ENCODE measurements at places on chromosomes 2 and 18.

GRCh38 chr2:136230464-136230863, 112.5 kb upstream of the CXCR4 start:
- DNase-seq, result no peak

- DNase-seq, result peak; percentile 0
Measured at GRCh38 chr2:166494140-166494624, at the start of gene SCN7A. Gene SCN7A, minus strand, starts transcription at chr2:166494249. Its CDS starts 16,553 bp downstream, at chr2:166477696.

GRCh38 chr18:59535055-59535454, 162.2 kb downstream of the CCBE1 start:
- DNase-seq, result no peak

- no peak for DNase-seq
Measured at GRCh38 chr18:36315736-36316135, 18.2 kb downstream of the FHOD3 start.

GRCh38 chr2:22406625-22407024, 978.4 kb upstream of the KLHL29 start:
- DNase-seq, result no peak

- DNase-seq, result no peak
Measured at GRCh38 chr18:44331656-44332570, 348.8 kb upstream of the SETBP1 start.

DNA sequence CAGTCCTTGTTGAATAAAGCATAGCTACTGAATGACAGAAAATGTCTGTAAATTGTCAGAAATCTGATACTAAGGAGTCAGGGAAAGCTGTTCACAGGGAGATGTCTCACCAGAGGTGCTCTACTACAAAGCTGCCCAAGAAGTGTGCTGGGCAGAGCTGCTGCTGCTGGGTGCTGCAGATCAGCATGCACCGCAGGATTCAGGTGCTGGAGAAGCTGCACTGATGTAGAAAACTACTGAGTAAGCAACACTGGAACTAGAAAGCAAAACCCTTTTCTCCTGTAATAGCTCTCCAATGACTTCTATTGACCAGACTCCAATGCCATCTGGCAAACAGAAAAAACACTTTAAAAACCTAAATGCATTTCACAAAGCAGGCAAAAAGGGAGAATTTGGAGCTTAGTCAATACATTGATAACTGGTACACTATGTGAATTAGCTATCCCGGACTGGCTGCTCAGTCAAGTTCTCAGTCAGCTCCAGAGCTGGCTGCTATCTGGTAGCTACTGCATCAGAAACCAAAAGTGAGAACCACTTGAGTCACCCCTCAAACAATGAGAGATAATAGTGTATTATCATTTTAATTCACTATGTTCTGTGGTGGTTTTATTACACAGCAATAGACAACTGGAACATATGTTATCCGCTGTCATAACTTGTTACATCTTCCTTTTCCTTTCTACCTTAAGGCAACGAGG, 493.1 kb downstream of the CPS1 start:
- DNase-seq, result no peak

- DNase-seq, result no peak
Measured at GRCh38 chr2:65537651-65538385, 105.4 kb upstream of the SPRED2 start.

DNA sequence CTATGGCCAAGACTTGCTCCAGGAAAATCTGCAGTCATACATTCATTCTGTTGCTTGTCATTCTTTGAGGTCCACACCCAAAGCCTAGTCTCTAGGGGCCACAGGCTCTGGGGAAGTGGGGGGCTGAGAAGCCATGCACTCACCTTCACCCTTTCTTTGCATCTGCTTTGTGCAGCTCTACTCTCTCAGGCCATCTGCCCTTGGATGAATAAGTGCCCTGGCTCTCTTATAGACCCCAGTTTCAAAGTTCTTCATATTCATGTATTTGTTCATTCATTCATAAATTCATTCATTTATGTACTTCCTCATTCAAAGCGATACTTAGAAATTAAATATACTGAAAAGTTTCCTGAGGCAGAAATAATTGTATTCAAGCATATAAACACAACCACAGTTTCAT, 130.3 kb upstream of the FAM98A start:
- no peak for DNase-seq
